ENCODE measurements at places on chromosomes 1 and 21. TPM values are rescaled to one million over a fixed set of nuclear protein-coding genes. Genes with fewer than 3 reads are reported as not detected.

Gene HP1BP3
- 212 TPM for total RNA-seq

Gene CYP4B1
- total RNA-seq = not detected

Gene DDAH1
- not detected for total RNA-seq

Gene ADGRL2
- not detected for total RNA-seq

Gene PTGFR
- total RNA-seq = not detected

Gene MSH4
- total RNA-seq = 0.54 TPM

Gene SIM2
- 0.47 TPM for total RNA-seq

Gene LRRC38
- total RNA-seq = not detected

Gene OR6P1
- total RNA-seq = not detected

Gene ASTN1
- not detected for total RNA-seq

Gene OLIG2
- not detected for total RNA-seq

Gene COL16A1
- total RNA-seq = not detected
